ENCODE measurements at places on chromosomes 3 and 15. TPM values are rescaled to one million over a fixed set of nuclear protein-coding genes. Genes with fewer than 3 reads are reported as not detected.

The SERINC4 gene
- 0.88 TPM for polyA plus RNA-seq

- no peak for DNase-seq
Measured at GRCh38 chr3:13137941-13138832, 65.0 kb upstream of the IQSEC1 start.

- no peak for DNase-seq
Measured at GRCh38 chr15:41969851-41970431, 2.4 kb downstream of the EHD4 start.

- DNase-seq: no peak
Measured at GRCh38 chr15:59367022-59367451, 5.6 kb downstream of the MYO1E start.

GRCh38 chr3:51622868-51623267 lies 48.2 kb upstream of the TEX264 start:
- no peak for DNase-seq

DNA sequence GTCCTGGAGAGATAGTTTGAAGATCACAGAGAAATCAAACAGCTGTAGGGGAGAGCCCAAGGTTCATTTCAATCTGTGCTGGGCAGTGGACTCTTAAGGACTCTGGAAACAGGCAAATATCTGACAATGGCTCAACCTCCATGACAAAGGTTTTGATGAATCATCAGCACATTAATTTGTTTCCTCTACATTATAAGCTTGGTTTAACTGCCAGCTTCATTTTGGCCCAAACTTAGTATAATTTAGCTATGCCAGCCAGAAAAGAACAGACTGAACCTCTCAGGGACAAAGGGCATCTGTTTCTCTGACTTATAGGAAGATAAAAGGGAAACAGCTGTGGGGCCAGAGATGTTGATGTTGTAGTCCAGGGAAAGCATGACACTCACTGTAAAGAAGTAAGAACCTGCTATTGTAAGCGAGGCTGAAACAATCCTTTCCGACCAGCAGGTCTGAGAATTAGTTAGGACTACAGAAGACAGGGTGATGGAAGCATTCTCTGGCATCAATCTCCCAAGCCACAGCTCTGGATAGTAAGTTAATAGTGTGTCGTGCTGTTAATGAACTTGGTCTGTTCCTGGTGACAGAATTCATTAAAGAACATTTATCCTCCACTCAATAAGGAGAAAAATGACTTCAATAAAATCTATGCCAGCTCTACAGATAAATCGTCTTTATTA lies 110.1 kb downstream of the KCNMB2 start:
- DNase-seq: no peak

DNA sequence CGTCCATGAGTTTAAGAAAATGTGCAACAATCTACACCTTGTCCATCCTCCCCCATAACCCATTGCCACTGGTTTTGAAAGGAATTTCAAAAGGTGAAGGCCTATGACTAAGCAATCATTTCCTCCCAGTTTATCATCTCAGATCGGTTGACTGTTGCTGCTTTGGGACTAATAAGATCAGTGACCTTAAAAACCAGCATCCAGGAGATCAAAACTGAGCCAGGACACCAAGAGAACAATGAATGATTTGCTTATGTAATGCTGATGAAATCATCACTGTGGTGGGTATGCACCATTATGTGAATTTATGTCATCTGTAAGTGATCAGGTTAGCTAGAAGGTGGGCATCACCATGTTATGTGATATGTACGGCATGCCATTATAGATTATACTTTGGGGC lies 195.5 kb downstream of the SSR3 start:
- DNase-seq: no peak

The UNC13C gene
- 0.18 TPM for polyA plus RNA-seq

GRCh38 chr15:76812381-76812780 lies 92.8 kb downstream of the SCAPER start:
- no peak for DNase-seq

The ATP8B4 gene
- 2.4 TPM for polyA plus RNA-seq

GRCh38 chr3:136350557-136350956 lies 100.4 kb downstream of the PCCB start:
- DNase-seq: no peak

The NMNAT3 gene
- polyA plus RNA-seq: 13.1 TPM

DNA sequence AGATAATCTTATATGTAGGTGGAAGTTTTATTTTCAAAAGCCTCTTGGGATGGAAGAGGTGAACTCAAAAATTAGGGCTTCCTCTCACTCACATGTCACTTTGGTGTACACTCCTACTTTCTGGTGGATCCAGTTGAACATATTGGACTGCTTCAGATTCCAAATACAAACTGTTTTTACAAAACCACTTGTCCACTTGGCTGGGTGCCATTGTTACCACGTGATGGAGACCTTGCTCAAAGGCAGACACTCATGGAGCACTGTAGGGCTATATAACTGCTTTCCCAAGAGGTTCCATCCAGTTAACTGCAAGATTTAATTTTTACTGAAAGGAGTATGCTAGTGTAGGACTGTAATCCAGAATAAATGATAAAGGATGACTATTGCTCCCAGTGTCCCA lies 307.0 kb downstream of the EPHA6 start:
- no peak for DNase-seq

DNA sequence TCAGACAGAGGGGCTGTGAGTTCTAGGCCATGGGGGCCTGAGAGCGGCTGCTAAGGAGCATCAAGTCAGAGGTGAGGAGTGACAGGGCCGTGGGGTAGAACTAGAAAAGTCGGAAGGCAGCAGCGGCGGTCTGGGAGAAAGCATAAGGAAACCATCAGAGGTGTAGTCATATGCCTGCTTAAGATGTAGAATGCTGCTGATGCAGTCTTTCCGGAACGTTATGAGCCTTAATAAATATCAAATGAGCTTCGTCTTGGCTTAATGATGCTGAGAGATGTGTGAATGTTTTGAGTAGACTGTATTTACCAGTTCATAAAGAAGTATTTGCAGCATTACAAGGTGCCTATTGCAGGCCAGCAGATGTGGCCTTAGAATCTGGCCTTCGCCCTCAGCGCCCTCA lies 15.2 kb downstream of the ATG7 start:
- no peak for DNase-seq

The SLC9A9 gene
- 7.3 TPM for polyA plus RNA-seq

DNA sequence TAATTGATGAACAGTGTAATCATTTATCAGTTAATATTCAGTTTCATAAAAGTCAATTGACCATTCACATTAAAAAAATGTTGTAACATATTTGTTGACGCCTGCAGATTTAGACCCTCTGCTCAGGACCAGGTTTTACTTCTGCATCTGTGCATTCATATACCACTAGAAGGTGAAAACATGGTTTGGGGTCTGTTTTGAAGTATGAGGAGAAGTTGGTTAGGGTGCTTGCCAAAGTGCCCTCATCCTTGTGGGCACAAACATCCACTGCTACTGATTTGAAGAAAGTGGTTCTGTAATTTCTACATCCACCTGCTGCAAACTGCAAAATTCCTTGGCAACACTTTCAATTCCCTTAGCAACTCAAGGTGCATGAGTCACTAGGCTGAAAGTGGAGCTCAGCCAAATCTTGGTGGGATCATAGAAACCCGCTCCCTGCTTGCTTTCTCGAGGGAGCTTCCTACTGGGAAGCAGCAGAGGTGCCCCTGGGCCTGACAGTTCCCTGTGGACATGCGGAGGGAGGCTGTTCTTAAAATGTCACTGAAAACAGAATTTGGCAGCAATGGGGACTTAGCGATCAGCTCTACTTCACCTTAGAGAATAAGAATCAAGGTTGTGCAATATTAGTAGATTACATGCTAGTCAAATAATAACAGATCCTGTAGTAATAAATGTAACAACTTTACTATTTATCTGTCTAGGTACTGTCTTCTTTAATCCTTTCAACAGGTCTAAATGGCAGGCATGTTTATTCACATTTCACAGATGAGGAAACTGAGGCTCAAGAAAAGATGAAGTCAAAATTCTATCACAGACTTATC lies 301.0 kb upstream of the TBL1XR1 start:
- DNase-seq: peak; percentile 54

DNA sequence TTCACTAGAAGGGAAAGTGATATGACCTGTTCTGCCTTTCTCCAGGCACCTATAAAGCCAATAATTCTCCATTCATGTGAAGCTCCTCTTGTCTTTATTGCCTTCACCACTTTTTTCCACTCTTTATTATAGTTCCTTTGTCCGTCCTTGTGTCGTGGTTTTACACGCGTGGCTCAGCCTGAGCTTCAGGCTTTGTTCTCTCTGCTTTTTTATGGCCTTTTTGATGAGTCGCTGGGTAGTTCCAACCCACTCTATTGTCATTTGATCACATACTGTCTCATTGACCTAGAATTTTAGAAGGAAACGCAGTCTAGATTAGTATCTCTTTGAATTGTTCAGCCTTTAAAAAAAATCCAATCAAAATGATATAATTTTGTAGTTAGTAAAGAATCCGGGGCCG lies 403.2 kb downstream of the PTPRG start:
- DNase-seq: no peak

- no peak for DNase-seq
Measured at GRCh38 chr3:164791263-164791662, 287.0 kb downstream of the SI start.

DNA sequence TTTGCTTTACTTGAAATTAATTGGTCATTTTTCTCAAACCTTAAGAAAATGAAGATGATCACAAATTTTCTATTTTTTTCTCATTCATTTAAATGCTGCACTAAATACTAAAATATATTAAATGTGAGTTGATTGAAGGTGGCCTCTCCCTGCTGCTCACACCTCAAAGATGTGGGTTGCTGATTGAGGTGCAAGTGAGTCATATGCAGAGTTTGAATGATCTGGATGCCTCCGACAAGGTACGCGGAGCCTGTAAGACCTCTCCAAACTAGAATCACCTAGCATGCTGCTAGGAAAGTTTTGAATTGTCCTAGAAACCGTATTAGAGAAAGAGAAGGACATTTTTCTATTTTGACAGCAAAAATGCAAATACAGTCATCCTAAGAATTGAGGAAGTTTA lies 211.3 kb upstream of the FEZF2 start:
- DNase-seq: no peak

GRCh38 chr3:38154625-38155255 lies 10.6 kb upstream of the OXSR1 start:
- no peak for DNase-seq

- no peak for DNase-seq
Measured at GRCh38 chr15:62453981-62454380, 288.9 kb upstream of the C2CD4B start.

The SYNPR gene
- not detected for polyA plus RNA-seq

The CADPS gene
- polyA plus RNA-seq: 0.13 TPM

- no peak for DNase-seq
Measured at GRCh38 chr15:74725225-74725774, at the start of gene CYP1A1. Gene CYP1A1, minus strand, starts transcription at chr15:74725528. Its CDS starts 2,431 bp downstream, at chr15:74723097.

GRCh38 chr15:47743385-47743784 lies 26.1 kb downstream of the SEMA6D start:
- no peak for DNase-seq

The GNAT1 gene
- polyA plus RNA-seq: not detected

GRCh38 chr3:170180079-170180907 lies 1.2 kb downstream of the PHC3 start:
- no peak for DNase-seq

The POTEB3 gene
- polyA plus RNA-seq: not detected

DNA sequence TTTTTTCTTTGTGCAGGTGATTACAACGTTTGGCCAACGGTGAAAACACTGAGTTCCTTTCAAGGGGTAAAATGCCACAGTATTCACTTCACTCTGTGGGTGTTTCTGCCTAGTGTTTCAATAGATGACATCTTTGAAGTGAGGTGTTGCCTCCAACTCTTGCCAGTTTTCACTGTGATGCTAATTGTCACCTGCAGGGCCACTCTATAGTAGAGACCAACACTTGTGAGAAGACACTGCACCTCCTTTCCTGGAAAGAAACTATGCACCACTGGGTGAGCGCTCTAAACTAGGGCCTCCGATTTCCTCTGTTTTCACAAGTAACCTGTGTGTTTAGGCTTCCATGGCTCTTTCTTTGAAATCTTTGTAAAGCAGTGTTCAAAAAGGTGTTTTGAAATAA lies 98.3 kb downstream of the THRB start:
- DNase-seq: no peak

DNA sequence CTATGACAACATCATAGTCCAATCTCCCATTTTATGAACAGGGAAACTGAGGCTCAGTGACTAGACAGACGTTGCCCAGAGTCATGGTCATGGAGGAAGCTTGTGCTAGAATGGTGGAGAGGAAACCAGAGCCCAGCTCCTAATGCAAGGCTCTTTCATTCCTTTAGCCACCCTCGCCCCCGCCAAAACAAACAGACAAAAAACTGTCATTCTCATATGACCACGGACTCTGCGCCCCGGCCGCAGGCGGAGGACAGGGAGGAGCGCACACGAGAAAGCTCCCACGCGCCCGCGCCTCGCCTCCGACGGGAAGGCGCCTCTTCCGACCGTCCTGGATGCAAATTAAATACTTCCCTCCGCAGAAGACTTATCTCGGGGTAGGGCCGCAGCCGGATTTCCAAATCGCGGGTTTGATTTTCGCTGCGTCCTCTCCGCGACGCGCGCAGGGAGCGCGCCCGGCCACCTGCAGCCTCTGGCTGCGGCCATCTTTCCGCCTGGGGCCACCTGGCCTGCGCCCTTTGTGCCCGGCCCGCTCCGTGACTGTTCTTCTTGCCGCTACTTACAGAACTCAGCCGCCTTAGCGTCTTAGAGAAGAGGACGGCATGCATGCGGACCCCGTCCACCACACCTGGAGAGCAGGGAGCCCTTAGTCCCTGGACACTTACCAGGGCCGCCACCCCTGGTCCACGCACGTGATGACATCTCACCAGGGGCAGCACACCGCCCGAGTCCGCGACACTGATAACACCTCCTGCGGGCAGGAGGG lies 670 bp upstream of the ATP13A3 start:
- DNase-seq: peak; percentile 85

- DNase-seq: no peak
Measured at GRCh38 chr15:76108021-76108723, 48.4 kb downstream of the TMEM266 start.
